ENCODE measurements at places on chromosomes 3 and 15.

DNA sequence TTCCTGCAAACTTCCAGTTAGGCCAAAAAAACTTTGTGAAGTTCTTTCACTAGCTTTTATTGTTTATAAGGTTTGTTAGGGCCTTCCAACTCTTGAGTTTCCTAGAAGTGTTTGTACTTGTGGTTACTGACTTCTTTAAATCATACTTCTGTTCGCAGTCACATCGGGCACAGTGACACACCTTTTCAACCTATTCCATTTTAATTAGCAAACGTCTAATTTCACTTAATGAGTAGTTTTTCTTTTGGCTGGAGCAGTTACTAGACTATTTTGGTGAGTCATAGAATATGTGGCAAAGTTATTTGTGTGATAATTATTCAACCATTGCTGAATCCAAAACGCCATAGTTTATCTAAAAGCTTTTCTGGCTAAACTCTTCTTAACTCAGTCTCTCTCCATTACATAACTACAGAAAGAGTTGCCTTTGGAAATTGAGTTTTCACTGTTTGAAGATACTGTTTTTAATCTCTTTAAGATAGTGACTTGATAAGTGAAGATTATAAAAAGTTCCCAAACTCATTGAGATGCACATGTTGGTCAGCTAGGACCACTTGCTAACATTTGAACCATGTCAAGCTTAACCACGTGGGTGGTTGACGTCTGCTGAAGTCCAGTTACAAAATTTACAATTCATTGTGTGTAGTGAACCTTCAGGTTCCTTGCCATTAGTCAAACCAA lies 21.5 kb downstream of the CNOT10 start:
- DNase-seq = no peak

DNA sequence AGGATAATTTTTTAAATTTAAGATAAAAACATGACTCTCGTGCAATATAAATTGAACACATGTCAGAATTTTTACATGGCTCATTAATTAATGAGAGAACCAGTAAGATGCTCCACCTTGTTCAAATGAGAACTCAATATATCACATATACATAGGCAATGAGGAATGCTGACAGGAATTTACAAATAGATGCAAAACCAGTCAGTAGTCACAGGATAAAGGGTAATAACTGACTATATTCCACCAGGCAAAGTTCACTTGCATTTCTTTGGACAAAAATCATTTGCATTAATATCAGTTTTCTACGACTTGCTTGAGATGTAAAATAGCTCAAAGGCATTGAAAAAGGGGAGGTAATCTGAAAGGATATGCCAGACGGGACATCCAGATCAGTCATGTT lies 139.4 kb downstream of the STAC start:
- no peak for DNase-seq

- DNase-seq = no peak
These were observed 179.3 kb downstream of the POTEB3 start for GRCh38 chr15:21260966-21261395.

GRCh38 chr15:70561885-70562284 lies 201.5 kb downstream of the UACA start:
- DNase-seq = no peak

GRCh38 chr3:114033721-114034120 lies 22.6 kb downstream of the CCDC191 start:
- no peak for DNase-seq

DNA sequence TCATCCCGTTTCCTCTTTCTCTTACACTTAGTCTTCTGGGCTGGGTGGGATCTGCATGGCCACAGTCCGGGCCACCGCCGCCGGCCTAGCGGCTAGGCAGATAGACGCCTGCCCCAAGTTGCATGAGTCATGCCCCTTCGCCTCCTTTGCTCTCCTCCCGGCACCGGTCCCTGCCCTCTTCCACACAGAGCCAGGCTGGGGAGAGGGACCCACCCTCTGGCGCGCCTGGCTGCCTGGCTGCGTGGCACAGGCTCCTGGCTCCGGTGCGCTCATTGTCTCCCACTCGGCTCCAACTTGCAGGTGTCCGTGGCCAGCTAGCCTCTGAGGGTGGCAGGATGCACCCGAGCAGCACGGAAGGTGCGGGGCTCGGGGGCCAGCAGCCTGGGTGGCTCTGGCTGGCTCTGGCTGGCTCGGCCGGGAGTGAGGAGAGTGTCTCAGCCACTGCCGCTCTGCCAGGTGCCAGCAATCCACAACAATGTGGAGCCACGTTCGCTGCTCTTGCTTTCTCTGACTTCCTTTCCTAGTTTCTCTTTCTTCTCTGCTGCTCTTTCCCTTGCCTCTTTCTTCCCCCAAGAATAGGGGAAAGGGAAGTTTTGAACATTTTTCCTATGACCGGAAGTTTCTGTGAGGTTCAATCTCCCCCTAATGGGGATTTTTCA lies 22.4 kb upstream of the MTHFS start:
- no peak for DNase-seq

DNA sequence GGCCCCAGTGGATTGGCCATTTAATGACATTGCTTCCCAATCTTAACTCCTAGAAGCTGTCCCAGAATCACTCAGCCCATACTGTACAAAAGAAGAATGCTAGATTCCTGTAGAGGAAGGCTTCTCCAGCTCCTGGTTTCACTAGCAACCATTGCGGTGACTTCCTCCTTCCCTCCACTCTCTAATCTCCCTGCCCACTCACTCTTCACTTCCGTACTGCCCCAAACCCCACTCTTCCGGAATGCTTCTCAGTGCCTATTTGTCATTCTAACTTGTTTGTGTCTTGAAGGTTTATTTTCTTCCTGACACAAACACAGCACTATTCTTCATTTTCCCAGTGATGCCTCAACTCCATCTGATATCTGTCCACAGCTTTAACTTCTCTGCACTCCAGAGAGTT lies 97.1 kb upstream of the SPATA16 start:
- DNase-seq = no peak

DNA sequence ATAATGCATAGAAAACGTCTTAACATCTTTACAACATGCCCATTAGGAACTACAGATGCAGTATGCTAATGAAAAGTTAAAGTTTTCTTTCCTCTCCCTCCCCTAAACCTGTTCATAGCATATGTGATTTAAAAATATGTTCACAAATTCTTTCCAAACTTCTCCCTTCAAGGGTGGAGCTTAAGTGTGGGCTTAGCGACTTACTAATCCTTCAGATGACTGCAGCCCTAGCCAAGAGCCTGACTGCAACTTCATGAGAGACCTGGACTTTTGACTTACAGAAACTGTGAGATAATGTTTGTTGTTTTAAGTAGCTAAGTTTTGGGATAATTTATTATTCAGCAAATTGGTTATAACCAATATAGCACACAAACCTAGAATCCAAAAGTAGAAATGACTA lies 22.0 kb upstream of the ANXA2 start:
- DNase-seq = no peak

Measured in right hindlimb (tissue), 1 donor.